T-helper 2 cell treated with Interferon-gamma antibody and Interleukin-4, amounts not matched to agents 5 μg/mL and 100 μg/mL, for 36 hours (primary cell): ENCODE measurements at places on chromosomes 4 and X.

DNA sequence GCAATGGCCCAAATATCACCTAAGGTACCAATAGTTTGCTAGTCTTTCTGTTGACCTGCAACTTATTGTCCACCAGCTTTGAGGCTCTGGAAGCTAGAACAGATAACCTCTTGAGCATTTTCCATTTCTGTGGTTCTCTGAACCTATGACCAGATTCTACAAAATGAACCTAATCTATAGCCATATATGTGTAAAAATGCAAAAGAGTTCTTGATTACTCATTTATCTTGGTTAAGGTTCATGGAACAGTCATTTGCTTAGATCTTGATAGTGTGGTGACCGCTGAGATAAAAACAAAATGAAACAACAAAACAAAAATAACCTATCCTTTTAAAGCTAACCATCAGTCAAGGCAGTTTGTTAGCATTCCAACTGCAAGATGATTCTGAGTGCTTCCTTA is 9.3 kb upstream of the GATB start:
- H3K27ac ChIP-seq: no peak overlapping the region
- H3K36me3 ChIP-seq: no peaks in the 10 kb centered on the region
- H3K4me3 ChIP-seq: no peak overlapping the region
- no peak for DNase-seq

DNA sequence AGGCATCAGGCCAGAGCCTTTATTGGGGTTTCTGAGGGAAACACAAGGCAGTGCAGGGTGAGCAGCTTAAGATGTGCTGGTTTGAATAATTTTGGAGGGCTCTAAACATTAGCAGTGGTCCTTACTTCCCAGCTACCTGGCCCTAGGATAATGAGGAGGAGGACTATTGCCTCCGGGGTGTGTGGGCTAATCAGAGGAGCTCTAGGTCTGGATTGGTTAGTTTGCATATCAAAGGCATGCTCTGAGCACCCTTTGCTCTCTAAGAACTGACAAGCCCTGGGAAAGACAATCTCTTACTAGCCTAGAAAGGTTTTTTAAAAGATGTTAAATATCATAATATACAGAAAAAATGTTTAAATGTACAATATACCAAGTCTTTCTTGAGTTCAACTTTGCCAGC is 58.4 kb downstream of the RXFP1 start:
- H3K4me3 ChIP-seq: no peak overlapping the region
- H3K4me1 ChIP-seq: no peaks in the 10 kb centered on the region

- no peak overlapping the region for H3K27ac ChIP-seq
- no peaks in the 10 kb centered on the region for H3K36me3 ChIP-seq
- H3K27me3 ChIP-seq: no peaks in the 10 kb centered on the region
- DNase-seq: no peak
Measured at GRCh38 chrX:82534086-82534597, 973.9 kb upstream of the POU3F4 start.

DNA sequence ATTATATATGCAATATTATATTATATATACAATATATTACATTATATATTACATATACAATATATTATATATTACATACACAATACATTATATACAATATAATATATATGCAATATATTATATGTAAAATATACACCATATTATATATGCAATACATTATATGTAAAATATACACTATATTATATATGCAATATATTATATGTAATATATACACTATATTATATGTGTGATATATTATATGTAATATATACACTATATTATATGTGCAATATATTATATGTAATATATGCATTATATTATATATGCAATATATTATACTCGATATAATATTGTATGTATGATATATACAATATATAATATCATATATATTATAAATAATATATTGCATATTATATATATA is 457.4 kb downstream of the SMARCA1 start:
- no peak overlapping the region for H3K27ac ChIP-seq
- H3K4me3 ChIP-seq: no peak overlapping the region
- no peak for DNase-seq
- no peaks in the 10 kb centered on the region for H3K36me3 ChIP-seq
- no peaks in the 10 kb centered on the region for H3K4me1 ChIP-seq

DNA sequence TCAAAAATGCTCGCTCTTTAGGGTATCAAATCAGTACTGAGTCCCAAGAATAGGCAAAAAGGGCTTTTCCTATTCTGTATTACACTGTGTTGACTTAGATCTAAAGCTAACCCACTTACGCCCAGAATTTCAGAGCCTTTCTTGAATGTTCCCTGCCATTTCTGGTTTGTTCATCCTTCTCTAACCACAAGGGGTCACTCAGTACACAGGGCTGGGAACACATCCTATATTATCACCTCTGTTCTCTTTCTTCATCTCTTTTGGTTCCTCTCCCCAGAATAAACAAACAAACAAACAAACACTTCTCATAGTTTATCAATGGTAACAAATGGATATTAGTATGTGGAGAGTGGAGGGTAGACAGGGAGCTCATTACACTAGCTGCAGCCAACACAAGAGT is 25.5 kb upstream of the MORC4 start:
- H3K27ac ChIP-seq: no peak overlapping the region
- H3K4me1 ChIP-seq: no peaks in the 10 kb centered on the region
- H3K4me3 ChIP-seq: no peak overlapping the region
- no peak for DNase-seq
- H3K36me3 ChIP-seq: no peaks in the 10 kb centered on the region
- H3K27me3 ChIP-seq: no peaks in the 10 kb centered on the region

DNA sequence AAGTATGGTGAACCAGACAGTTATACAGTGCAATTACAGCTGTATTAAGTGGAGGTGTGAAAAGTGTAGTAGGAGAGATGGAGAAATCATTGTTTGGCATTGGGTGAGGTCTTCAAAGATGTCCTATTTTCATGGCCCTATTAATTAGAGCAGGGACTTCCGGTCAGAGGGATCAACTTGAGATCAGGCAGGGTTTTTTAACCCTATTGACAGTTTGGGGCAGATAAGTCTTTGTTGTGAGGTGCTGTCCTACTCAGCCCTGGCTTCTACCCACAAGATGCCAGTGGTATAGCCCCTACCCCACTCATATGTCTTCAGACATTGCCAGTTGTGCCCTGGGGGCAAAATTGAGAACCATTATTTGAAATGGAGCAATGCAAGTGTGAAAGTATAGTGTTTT is 9.9 kb downstream of the USP9X start:
- H3K4me1 ChIP-seq: peaks cover 22% of the 10 kb centered on the region
- H3K4me3 ChIP-seq: no peak overlapping the region
- no peak for DNase-seq
- H3K27ac ChIP-seq: no peak overlapping the region
- no peaks in the 10 kb centered on the region for H3K27me3 ChIP-seq

GRCh38 chr4:65696436-65696835 is 26.1 kb upstream of the EPHA5 start:
- H3K27me3 ChIP-seq: no peaks in the 10 kb centered on the region
- H3K27ac ChIP-seq: no peak overlapping the region
- no peaks in the 10 kb centered on the region for H3K4me1 ChIP-seq
- no peaks in the 10 kb centered on the region for H3K36me3 ChIP-seq
- no peak overlapping the region for H3K4me3 ChIP-seq

DNA sequence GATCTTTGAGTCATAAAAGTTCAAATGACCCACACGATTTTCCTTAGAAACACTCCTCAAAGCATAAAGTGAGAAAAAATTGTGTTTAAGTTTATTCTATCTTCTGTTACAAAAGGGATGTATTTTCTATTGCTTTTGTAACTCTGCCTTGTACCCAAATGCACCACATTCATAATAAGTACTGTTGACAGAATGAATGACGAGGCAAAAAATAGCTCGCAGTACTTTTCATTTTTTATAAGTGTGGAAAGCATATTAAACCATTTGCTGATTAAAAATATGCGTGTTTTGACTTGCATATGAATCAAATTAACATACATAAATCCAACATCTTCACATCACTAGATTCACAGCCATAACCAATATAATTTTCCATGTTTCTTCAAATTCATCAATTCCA is 11.2 kb upstream of the TSPAN5 start:
- no peak for DNase-seq
- H3K4me3 ChIP-seq: no peak overlapping the region
- peaks cover 23% of the 10 kb centered on the region for H3K4me1 ChIP-seq
- no peaks in the 10 kb centered on the region for H3K27me3 ChIP-seq
- H3K36me3 ChIP-seq: peaks cover 5% of the 10 kb centered on the region
- H3K27ac ChIP-seq: no peak overlapping the region

DNA sequence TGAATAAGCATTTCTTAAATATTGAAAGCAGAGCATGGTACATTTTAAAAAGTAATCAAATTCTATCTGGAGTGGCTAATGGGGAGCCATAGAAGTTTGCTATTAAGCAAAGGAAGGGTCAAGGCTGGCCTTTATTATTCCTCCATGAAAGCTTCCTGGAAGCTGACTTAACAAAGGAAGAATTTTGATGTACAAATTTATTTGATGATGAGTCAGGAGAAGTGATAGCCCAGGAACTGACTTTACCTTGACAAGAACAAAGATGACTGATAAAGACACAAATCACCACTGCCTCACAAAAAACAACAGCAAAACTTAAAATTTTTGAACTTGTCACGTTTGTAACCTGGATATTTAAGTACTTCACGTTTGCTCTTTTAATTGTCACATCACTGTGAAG is 872.1 kb downstream of the PCDH7 start:
- no peak overlapping the region for H3K27ac ChIP-seq
- H3K36me3 ChIP-seq: no peaks in the 10 kb centered on the region

GRCh38 chr4:119040694-119041185 is 94.9 kb upstream of the MYOZ2 start:
- no peak overlapping the region for H3K4me3 ChIP-seq
- peaks cover 7% of the 10 kb centered on the region for H3K4me1 ChIP-seq
- DNase-seq: no peak
- H3K27ac ChIP-seq: no peak overlapping the region
- H3K27me3 ChIP-seq: peaks cover 3% of the 10 kb centered on the region
- H3K36me3 ChIP-seq: no peaks in the 10 kb centered on the region

DNA sequence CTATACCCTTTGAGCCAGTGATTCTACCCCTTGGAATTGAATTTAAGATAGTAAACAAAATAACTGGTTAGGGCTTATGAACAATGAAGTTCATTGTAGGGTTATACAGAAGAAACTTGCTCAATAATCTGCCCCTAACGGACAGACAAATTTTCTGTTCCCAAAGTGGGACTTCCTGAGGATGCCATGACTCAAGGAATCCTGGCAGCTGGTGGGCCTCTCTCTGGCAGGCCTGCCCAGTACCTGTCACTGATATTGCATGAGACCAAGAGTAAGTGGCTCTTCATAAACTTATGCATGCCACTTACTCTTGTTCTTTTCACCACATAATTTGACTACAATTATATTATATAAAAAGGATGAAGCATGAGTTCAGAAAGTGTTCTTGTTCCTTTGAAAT is 41.5 kb downstream of the GPRIN3 start:
- no peaks in the 10 kb centered on the region for H3K27me3 ChIP-seq
- no peak overlapping the region for H3K4me3 ChIP-seq
- no peak overlapping the region for H3K27ac ChIP-seq

- no peak for DNase-seq
- H3K36me3 ChIP-seq: no peaks in the 10 kb centered on the region
- no peaks in the 10 kb centered on the region for H3K27me3 ChIP-seq
- no peak overlapping the region for H3K27ac ChIP-seq
- H3K4me1 ChIP-seq: no peaks in the 10 kb centered on the region
Measured at GRCh38 chr4:23728971-23729370, 160.9 kb downstream of the PPARGC1A start.

DNA sequence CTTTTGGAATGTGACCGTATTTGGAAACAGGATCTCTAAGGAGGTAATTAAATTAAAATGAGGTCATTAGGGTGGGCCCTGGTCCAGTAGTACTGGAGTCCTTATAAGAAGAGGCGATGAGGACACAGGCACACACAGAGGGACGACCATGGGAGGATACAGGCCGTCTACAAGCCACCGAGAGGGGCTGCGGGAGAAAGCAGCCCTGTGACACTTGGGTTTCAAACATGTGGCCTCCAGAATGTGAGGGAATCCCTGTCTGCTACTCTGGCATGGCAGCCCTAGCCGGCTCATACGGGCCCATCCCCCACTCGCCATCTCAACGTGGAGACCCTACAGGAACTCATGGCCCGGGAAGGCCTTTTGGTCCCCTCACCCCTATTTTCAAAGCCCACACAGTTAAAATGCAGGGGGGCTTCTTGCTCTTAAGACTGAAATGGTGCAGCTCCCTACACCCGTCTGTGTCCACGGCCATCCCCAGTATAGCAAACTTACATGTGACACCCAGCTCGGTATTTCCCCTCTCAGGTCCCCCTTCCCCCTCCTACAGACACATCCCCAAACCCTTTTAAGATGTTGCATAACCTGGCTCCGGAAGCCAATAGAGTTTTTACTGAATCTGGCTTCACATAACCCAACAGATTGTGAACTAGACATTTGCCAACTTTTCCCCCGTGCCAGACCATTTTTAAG is 124.1 kb upstream of the TBL1X start:
- DNase-seq: peak; percentile 10
- H3K4me1 ChIP-seq: peaks cover 34% of the 10 kb centered on the region
- H3K4me3 ChIP-seq: peak overlapping the region; percentile 82

DNA sequence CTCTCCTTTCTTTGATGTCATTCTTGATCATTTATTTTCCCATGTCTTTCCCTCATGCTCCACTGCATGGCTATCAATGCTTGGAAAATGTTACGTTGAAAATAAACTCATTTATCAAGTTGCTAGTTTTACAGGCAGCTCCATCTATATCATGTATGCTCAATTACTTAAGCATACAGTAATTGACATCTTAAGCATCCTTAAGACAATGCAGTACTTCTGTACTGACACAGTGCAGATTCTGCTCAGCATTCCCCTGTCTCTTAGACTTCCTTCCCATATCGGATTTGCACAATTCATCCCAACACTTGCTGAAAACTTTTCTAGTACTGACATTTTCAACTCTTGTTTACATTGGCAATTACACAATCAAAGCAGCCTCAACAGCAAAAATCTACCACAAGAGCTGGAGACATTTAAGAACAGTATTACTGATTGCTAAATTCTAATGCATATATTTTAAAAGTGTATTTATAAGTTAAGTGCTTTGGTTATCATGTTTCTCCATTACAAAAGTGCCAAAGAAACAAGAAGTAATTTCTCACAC is 165.6 kb downstream of the ATP10D start:
- H3K27ac ChIP-seq: no peak overlapping the region
- no peaks in the 10 kb centered on the region for H3K36me3 ChIP-seq
- DNase-seq: no peak

DNA sequence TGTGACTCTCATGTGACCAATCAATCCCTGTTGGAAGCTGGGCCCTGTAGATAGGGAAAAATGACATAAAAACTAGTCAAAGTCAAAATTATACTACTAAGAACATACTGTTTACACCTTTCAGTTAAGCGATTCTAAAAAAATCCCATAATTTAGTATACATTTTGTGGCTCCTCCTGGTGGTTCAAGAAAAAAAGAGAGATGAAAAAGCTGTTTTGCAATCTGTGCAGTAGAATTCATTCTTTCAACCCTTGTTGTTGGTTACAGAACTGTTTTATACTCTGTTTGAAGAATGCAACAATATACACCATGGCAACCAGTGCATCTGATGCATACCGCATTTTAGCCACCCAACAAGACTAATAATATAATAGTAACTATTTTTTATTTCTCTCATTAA is 66.8 kb upstream of the ANK2 start:
- H3K27me3 ChIP-seq: no peaks in the 10 kb centered on the region
- no peaks in the 10 kb centered on the region for H3K4me1 ChIP-seq
- no peak for DNase-seq
- no peak overlapping the region for H3K4me3 ChIP-seq

- DNase-seq: peak; percentile 65
- peak overlapping the region; percentile 77 for H3K4me3 ChIP-seq
- H3K4me1 ChIP-seq: peaks cover 77% of the 10 kb centered on the region
- H3K27ac ChIP-seq: peak overlapping the region; percentile 95
- H3K27me3 ChIP-seq: no peaks in the 10 kb centered on the region
Measured at GRCh38 chrX:19747652-19748610, 139.5 kb downstream of the SH3KBP1 start.

GRCh38 chr4:109029987-109030386 is 267.1 kb upstream of the ETNPPL start:
- no peak overlapping the region for H3K27ac ChIP-seq
- H3K27me3 ChIP-seq: peaks cover 5% of the 10 kb centered on the region
- H3K4me3 ChIP-seq: no peak overlapping the region
